Stimulated activated CD4-positive, alpha-beta T cell treated with anti-CD3 and anti-CD28 coated beads, Interleukin-12 subunit alpha, Interleukin-12 subunit beta, amount 100 ng/mL, for 4 hours (primary cell): ENCODE measurements at places on chromosomes 2 and 18.

DNA sequence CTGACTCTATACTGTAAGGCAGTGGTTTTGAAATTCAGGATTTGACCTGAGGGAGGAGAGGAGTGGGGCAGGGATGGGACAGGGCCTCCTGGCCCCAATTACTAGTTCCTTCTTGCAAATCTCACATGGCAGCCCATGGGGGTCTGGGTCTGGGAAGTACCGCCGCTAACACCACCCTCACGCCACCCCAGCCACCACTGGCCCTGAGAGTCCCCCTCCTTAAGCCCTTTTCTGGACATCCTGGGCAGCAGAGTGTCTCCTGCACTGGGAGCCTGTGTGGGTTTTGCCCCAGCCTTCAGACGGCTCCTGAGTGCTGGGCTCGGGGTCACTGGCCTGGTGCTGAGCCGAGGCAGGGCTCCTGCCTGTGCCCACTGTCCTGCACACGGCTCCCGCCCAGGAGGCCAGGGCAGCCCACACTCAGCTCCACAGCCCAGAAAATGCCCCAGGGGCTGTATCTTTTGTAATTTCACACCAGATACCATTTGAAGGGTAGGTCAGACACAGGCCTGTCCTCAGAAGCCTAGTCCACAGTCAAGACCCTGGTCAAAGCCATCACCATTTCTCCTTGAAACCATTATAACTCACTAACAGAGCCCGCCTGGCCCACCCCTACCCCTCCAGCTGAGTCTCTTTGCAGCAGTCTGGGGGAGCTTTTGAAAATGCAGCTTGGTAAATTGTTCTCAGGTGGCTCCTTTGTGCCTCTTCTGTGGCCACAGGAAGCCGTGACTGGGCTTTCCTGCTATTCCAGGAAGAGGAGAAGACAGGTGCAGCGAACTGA, 55.1 kb downstream of the CYP27C1 start:
- no peak for DNase-seq

DNA sequence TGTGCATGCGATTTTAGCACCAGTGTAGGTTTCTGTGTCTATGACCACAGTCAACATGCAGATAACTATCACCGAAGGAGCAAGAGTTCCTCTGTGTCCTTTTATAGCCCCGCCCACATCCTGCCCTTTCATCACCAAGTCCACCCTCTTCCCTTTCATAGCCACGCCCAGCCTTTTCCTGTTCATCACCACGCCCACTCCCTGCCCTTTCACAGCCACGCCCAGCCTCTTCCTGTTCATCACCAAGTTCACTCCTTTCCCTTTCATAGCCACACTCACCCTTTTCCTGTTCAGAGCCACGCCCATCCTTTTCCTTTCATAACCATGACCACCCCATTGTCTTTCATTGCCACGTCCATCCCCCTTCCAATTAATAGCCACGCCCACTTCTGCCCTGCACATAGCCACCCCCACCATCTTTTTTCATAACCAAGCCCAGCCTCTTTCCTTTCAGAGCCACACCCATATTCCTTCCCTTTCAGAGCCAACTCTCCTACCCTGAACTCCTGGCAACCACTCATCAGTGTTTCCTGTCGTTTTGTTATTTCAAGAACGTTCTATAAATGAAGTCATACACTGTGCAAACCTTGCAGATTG, 273.9 kb downstream of the MYT1L start:
- peak; percentile 41 for DNase-seq

DNA sequence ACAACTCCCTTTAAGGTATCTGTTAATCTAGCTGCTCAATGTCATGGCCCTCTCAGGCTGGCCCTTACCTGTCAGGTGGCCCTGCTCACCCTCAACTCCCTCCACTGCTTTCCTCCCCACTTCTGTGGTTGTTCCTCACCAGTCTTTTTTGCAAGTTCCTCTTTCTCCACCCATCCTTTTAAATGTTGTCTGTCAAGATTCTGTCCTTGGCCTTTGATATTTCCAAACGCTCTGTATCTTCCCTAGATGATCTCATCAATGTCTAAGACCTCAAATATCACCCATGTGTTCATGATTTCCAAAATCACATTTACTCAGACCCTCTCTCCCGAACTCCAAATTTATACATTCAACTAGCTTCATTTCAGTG, 3.5 kb downstream of the PTPN2 start:
- no peak for DNase-seq

DNA sequence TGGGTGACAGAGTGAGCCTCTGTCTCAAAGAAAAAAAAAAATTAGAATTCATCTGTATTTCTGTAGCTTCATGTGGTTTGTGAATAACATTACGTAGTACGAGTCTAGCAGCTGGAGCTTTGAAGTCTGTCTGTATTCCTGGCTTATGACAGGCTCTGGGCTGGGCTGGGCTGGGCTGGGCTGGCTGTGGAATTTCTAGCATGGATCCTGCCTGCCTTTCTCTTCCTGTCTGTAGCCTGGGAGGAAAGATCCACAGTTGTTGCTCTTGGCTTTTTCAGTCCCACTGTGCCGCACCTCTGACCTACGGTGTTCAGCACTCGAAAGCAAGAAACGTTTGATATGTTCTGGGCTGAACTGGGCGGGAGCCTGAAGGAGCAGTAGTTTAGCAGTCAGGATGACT, 55.4 kb downstream of the BOLA3 start:
- DNase-seq = no peak

DNA sequence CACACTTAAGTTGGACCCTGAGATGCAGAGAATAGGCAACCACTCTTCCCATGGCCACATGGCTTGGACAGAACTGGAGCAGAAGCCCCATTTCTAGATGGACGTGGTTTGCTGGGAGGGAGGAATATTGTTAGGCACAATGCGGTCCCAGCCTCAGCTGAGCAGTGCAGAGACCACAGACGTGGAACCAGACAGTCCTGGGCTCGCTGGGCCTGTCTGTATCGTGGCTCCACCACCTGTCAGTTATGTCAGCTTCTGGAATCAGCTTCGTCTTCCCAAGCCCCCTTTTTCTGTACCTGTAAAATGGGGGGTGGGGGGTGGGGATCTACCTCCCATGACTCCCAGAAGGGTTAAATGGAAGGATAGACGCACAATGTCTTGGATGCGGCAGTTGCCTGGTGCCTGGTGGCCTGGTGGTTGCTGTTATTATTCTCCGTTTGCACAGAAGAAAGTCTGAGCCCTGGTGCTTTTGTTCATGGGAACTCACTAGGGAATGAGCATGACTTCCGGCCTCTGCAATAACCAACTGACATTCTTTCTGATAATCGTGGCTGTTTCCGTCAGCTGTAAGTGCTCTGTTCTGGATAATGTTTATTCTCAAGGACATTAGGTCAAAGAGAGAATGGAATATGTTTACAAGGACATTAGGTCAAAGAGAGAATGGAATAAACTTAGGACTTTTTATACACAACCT, 31.4 kb downstream of the COLEC11 start:
- DNase-seq = no peak

DNA sequence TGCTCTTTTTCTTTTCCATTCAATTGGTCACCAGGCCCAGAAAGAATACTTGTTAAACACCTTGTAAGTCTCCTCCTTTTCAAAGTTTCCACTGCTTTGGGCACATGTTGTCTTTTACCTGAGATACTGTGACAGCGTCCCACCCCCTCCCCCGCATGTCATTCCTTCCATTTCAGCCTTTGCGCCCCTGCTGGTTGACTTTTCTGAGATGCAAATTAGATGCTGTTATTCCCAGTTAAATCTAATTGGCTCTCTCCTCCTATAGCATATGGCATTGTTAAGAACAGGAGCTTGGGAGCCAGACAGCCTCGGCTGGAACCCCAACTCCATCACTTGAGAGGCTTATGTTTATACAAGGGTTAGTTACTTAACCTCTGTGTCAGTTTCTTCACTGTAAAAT, 80.3 kb upstream of the GAREM1 start:
- DNase-seq = no peak

DNA sequence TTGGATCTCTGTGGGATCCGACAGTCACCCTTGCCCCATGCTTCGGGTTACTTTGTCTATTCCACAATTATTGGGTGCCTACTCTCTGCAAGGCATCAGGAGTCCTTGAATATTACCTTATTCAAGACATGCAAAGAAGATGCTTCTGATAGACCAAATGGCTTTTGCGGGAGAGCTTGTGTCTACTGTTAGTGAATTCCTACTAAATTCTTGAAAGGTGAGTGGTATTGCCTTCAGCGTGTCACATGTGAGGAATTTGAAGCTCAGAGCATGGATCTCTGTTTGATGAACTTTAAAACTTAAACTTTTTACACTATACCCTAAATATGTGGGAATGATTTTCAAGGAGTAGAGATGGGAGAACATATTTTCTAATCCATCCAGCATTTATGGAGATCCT, 184.4 kb downstream of the LTBP1 start:
- DNase-seq = no peak

GRCh38 chr18:38460657-38461056, 895.1 kb upstream of the CELF4 start:
- DNase-seq = no peak

- DNase-seq = no peak
Observed at GRCh38 chr2:217261452-217261851, 401.6 kb upstream of the TNP1 start.

GRCh38 chr2:47735912-47736311, 47.0 kb upstream of the MSH6 start:
- DNase-seq = no peak

DNA sequence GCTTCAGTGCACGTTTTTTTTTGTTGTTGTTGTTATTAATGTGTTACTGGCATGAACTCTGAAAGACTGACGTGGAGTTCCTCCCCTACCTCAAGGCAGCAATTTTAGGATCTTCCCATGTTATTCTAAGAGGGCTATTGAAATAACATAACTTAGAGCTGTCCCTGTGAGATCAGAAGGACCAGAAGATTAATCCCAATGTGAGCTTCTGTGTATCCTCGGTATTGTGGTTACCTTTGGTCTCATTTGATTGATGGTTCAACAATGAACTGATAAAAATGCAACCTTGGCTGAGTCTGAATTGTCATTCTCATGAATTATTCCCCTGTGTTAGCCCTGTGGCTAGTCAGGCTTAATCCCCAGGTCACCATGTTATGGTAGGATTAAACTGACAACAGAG, 394.1 kb downstream of the TRIB2 start:
- no peak for DNase-seq

- DNase-seq = no peak
Observed at GRCh38 chr2:160308476-160308875, 108.4 kb upstream of the ITGB6 start.

DNA sequence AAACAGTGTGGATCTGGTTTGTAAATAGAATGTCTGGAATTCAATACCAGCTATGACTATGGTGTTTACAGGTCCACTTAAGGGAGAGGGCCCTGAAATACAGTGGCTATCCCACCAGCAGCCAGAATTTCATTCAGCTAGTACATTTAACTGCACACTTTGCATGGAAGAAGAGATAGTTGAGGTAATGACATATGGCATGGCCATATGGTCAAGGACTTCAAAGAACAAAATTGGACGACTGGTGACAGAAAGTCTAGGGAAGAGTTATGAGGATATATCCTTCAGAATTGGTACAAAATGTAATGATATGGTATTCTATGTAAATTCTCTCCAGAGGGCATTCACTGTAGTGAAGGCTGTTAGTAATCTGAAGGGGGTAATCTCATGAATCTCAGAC, 105.0 kb downstream of the IKZF2 start:
- no peak for DNase-seq

- no peak for DNase-seq
Observed at GRCh38 chr2:53652131-53652530, 115.5 kb upstream of the CHAC2 start.

GRCh38 chr2:209316141-209316540, 107.7 kb upstream of the MAP2 start:
- DNase-seq = no peak

GRCh38 chr18:21433436-21433835, 167.1 kb downstream of the ESCO1 start:
- no peak for DNase-seq

DNA sequence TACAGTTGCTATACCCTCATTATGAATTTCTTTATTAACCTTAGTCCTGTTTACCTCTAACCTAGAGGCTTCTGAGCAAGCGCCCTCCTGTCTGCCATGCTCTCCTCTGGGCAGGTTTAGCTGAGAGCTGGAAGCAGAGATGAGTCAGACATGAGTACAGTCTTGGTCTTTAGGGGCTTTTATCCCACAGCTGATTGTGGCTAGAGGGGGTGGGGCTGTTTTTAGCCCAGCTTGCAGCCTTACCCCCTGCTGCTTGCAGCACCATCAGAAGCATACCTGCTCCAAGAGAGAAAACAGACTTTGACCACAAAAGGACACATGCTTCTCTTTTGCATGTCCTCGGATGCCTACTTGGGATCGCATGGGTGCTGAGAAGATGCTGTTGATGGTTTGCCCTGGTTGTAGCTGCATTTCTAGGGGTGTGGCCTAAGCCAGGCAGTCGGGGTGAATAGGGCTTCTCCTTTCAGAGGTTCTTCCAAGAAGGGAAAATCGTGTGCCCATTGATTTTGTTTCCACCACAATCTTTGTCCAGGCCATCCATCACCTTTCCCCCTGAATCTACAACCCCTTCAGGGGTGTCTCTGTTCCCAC, 115.0 kb upstream of the LGALSL start:
- no peak for DNase-seq

- DNase-seq = no peak
Observed at GRCh38 chr2:215347878-215348277, 36.0 kb downstream of the ATIC start.

DNA sequence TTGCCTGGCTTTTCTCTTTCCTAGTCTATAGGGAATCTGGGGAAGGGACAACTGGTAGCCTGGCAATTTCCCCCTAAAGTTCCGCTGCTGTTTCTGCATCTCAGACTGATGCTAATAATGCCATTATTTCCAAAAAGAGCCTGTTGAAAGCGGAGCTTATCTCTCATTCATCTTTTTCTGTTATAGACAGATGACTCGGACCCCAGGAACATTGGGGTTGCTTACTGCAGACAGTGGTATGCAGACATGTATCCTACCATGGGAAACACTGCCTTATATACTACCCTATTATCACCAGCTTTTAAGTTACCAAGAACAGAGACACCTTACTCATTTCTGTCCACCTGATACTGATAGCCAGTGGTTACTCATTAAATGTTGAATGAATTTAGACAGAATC, 15.3 kb downstream of the ETAA1 start:
- no peak for DNase-seq

DNA sequence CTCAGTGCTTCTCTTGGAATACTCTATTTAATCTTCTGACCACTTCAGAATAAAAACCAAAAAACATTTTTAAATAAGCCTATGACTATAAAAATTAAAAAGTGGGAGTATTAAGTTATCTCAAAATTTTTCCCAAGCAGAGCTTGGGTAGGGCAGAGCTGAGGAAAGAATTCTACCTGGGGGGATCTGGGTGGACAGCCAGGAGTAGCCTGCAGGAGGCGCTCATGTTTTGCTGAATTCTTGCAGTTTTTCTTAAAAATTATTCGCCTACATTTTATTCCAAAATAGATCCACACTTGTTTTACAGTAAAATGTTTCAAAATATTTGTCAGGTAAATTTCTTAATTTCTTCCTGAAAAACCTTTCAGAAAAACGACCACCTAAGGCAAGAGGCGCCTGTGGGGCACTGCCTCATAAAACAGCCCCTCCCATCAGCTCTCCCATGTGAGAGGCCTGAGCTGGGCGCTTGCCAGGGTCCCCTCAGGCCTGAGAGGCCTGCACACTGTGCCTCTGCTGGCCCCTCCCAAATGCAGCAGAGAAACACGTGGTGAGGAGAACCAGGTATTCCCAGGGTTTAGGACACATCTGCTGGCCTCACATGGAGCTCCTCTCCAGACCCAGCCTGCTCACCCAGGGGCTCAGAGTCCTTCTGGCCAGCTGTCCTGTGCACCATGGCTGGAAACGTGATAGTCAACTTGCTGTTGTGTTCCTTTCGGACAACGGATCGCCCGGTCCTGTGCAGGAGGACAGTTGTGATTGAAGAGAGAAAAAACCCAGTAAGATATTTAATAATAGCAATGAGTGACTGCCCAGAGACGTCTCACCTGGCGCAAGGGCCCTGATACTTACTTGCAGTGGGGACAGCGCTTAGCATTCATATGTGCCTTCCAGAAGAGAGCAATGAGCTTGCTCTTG, 17.5 kb downstream of the POLR1A start:
- no peak for DNase-seq
